ENCODE measurements at places on chromosomes 7 and 10.

DNA sequence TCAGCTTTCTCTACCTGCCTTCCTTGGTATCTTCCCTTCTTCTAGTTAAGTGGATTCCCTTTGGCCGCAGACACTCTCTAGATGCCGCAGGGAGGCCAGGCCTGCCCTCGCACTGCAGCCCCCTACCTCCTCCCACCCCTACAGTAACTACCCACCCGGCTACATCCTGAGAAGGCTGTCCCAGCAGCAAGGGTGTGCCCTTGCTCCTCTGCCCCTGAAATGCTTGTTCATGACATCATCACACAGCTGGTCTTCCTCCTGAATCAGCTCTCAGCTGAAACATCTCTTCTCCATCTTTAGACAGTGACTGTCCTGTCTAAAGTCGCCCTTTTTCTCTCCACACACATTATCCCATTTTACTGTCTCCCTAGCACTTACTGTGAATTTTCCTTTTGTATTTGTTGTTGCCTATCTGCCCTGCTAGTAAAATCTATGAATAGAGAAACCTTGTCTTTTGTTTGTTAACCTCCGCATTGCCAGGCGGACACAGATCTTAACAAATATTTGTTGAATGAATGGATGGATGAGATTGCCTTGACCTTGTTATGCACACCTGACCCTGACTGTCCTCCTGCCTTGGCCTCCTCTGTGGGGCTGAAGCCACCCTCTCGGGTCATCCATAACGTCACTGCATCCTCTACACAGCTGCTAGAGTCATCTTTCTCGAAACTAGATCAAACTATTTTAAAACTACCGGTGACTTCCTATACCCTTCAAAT lies 108.9 kb upstream of the GATA3 start:
- no peak for DNase-seq

DNA sequence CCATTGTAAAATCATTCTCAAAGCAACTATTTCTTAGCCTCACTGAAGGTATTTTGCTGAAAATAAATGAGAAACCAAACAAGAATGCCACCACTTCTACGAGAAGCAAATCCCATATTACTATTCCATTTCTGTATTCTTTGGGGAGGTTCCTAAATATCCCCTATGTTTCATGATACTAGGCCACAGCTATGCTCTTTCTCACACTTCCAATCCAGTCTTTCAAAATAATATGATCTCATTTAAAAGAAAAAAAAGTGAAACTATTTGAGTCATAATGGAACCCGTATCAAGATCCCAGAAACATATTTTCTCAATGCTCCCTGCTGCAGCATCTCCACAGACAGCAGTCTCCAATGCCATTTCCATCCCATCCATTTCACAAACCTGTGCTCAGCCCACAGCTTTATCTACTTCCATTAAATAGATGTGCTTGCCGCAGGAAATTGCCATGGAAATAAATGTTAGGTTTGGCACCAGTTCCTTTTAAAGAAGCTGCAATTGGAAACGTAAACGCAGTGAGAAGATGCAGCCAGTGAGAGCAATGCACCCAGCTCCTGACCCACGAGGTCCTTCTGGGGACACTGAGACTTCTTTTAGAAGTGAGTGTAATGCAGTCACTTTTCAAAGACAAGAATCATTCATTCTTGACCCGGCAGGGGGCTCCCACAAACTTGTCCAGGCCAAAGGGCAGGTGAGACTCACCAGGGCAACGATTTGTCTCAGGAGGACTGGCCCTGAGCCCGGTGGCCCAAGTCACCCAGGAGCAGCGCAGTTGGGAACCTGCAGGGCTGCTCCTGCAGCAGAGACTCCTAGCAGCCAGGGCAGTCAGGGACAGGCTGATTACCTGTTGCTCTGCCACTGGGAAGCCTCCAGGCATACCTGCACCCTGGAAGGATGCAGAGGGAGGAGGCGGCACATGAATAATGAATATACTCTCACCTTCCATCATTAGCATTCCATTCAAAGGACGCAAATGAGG lies 99.6 kb downstream of the C10orf90 start:
- no peak for DNase-seq

DNA sequence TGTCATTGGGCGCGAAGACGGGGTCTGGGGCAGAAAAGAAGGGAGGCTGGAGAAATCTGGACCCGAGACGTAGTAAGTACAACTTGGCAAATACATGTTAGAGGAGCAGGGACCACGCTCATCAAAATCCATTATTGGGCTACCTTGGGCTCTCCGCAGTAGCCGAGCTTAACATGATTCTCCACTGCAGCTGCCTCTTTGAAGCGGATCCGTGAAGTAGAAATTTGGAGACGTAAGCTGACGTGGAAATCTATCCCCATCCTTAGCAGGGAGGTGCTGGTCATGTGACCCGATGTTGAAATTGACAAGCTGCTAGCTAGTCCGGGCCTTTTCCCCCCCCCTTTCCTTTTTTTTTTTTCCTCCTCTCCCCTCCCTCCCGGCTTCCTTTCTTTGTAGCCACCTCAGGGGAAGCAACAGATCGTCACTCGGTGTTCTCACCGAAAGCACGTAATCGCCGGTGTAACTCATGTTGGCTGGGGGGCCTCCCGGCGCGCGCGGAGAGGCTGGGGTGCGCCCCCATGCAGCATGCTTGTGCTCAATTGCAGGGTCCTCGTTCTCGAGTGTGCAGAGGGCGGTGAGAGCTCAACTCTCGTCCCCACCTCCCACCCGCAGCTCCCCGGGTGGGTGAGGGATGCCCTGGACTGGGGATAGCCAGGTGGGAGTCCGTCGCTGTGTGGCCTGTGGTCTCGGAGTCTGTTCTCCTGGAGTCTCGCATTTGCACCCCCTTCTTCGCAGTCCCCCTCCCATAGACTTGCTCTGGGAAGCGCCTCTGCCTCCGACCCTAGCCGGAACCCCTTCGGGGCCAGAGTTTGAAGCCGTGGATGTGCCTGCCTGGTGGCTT lies at the start of gene HOXA11:
HOXA11 (minus strand) TSS at position 220 of the 841 bp plus-strand sequence; CDS start at position 132, 88 bp downstream.
- DNase-seq = no peak

DNA sequence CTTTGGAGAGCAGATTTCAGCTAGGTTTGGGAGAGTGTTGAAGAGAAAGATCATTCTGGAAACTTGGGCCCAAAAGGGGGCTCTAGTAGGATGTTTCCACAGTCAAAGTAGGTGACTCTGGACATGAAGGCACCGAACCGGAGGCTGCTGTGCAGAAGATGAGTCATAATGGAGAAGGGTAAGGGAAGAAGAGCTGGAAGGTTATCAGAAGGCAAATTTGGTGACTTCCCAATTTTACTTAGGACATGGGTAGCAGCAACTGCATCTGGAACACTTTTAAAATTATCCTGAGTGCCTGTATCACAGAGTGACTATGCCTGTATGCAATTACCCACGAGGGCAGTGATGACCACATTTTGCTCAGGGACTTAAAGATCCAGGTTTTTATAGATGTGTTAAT lies 38.8 kb downstream of the PIK3AP1 start:
- DNase-seq = no peak

GRCh38 chr7:8601121-8601520 lies 167.7 kb downstream of the NXPH1 start:
- no peak for DNase-seq

DNA sequence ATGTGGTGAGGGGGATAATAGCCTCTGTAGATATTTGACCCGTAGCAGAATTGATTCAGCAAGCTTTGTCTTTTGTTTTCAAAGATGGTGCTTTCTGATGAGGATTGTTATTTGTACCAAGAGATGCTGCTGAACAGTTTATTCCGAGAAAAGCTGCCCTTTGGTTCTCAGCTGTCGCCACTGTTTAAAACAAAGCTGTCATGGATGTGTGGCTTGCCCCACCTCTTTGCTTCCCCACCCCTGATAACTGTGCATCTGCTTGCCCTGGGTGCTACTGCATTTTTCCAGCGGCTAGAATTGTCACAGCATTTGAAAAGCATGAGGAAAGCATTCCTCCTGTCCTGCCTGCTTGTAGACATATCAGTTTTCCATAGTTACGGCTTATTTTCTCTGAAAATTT lies 226.9 kb upstream of the CSTF2T start:
- no peak for DNase-seq

- DNase-seq = no peak
Measured at GRCh38 chr10:117071286-117072050, 66.5 kb upstream of the SHTN1 start.

- no peak for DNase-seq
Measured at GRCh38 chr7:10483671-10484070, 490.0 kb upstream of the PHF14 start.

DNA sequence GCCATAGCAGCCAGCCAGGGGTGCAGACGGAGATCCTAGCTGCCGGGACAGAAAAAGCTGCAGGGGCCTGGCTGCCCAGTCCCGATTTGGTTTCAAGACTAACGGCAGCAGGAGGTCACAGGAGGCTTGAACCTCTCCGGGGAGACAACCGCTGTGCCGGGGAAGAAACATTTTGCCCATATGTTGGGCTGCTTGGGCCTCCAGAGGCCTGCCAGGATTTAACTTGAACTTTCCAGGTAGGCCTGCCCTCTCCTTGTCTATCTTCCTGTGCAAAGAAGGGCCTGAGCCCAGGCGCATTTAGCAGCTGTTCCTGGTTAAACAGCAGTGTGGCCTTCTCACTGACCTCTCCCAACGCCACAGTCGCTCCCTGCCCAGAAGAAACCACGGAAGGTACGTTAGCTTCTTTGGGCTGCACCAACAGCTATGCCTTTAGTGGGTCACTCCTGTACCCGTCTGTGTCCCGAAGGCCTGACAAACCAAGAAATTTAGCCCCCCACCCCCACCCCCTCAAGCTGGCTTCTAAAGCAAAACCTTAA lies 17.1 kb upstream of the PTF1A start:
- DNase-seq = no peak

DNA sequence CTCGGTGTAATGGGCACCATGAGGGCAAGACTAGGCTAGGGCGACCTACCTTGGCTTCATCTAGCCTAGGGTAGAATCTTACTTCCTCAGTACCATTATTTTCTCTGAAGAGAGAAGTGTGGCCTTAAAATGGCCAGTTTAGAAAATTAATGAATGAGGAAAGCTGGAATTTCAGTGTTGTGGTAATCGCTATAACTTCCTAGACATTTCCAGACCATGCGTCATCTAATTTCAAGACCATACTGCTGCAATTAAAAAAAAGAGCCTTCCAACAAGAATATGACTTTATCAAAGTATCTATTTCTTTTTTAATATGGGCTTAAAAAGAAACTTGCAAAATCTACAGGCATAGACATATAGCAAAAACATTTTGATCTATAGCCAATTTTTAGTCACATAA lies 68.5 kb downstream of the CPVL start:
- no peak for DNase-seq

GRCh38 chr7:143385891-143386781 lies 5.0 kb downstream of the ZYX start:
- DNase-seq = no peak

- no peak for DNase-seq
Measured at GRCh38 chr10:16049050-16049449, 188.7 kb upstream of the MINDY3 start.

DNA sequence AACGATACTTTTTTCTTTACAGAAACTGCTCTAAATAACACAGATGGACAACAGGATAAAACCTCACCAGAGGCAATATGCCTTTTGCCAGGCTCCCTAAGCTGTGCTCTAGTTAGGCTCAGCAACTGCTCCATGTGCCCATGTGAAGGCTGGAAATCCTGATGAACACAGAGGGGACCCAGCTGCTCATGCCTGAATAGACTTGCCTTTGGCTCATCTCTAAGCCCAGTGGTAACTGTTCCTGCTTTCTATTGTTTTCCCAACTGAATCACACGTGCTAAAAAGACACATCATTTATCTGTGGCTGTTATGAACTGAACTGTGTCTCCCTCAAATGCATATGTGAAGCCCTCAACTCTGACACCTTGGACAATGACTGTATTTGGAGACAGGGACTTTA lies 110.4 kb downstream of the RNF216 start:
- no peak for DNase-seq

GRCh38 chr10:78688901-78689583 lies 379.7 kb upstream of the ZMIZ1 start:
- DNase-seq = no peak

- DNase-seq = no peak
Measured at GRCh38 chr7:34430456-34430855, 227.6 kb upstream of the NPSR1 start.

- DNase-seq = no peak
Measured at GRCh38 chr10:79926037-79926436, 22.9 kb downstream of the SFTPD start.

DNA sequence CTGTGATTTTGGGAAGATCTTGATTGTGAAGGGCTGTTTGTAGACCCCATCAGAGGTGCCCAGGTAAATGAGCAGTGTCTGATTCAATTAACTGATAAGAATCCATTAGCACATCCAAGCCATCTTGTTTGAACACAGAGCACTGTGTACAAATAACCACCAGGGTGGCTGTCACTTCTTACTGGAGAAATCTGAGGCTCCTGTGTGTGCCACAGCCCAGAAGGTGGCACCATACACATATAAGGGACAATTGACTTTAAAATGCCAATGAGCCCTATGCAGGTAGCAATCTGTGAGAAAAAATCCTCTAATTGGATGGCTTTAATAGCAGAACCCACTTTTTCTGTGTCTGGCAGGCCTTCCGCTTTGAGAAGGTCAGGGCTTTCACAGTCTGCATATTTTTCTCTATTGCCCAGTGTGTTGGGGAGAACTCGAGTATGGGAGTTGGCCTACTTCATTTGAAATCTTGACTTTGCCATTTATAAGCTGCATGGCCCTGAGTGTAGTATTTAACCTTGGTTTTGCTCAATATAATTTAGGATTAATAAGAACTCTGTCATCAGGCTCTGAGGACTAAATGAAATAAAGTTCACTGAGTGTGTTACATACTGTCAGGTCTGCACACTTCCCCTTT lies 517.4 kb downstream of the CCSER2 start:
- DNase-seq = no peak

- no peak for DNase-seq
Measured at GRCh38 chr10:22619101-22619500, 95.3 kb downstream of the PIP4K2A start.

DNA sequence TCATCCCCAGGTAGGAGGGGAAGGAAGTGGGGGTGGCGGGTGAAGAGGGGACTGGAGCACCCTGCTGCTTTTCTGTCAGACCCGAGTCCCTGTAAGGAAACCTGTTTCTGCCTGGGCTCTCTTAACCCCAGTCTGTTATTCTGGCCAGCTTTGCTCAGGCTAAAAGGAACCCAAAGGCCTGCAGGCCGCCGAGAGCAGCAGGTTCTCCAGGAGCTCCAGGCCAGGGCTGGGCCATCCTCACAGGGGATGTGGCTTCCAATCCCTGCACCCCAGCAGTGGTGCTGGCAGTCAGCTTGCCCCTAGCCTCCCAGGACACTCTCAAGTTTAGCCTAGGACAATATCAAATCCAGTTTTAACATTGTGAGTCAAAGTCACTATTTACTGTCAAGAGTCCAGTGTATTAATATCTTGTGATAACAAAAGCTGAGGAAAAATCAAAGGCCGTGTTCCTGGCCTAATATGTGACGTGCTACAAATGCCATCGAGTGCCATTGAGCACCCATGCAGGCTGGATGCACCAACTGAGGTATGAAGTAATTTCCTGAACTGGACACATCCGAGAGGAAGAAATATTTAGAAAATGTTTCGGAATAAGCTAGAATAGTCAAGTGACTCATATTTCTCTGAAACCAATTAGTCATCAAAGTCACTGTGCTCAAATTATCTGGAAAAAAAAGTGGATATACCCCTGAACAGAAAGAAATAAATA lies 7.0 kb downstream of the PKD1L1 start:
- DNase-seq = no peak

Data from stimulated activated naive B cell treated with anti-CD40 and anti-IgM and Interleukin-4, amounts not matched to agents 10 μg/mL and 1 μg/mL and 100 μg/mL, for 72 hours (primary cell).